Uterus (tissue), 4 donors: ENCODE measurements at places on chromosomes 2 and 18. TPM values are rescaled to one million over a fixed set of nuclear protein-coding genes. Genes with fewer than 3 reads are reported as not detected.

The TACR1 gene
- 10.6 TPM for total RNA-seq

The ITGA6 gene
- total RNA-seq, result 146 TPM

DNA sequence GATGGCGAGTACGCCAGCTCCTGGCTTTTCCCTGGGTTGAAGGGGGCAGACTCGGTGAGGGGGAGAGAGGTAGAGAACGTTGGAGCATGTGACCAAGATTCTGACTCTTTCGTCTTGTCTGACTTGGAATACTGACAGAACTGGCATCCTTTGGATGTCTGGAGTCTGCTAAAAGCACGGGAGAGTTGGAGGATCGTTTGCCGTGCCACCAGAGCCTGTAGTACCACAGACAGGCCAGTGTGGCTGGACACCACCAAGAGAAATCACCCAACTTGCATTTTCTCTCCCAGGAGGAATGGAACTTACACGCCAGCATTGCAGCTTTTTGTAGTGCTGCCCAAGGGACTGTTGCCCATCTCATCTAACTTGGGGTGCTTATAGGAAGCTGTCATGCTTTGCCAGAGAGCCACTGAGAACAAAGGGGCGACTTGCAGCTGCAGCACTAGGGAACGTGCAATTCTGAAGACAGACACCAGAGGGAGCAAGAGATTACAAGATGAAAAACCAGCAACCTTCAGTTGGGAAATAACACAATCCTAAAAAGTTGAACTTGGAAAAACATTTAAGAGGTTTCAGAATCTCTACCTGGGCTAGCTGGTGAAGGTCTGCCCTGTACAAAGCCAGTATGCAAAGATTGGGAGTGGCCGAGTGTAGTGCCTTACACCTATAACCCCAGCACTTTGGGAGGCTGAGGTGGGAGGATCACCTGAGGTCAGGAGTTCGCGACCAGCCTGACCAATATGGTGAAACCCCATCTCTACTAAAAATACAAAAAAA is 24.1 kb downstream of the PSMG2 start:
- H3K4me1 ChIP-seq, result no peaks in the 10 kb centered on the region
- no peak overlapping the region for H3K4me3 ChIP-seq
- no peak overlapping the region for H3K27ac ChIP-seq
- peak; percentile 61 for DNase-seq
- H3K27me3 ChIP-seq, result no peaks in the 10 kb centered on the region

DNA sequence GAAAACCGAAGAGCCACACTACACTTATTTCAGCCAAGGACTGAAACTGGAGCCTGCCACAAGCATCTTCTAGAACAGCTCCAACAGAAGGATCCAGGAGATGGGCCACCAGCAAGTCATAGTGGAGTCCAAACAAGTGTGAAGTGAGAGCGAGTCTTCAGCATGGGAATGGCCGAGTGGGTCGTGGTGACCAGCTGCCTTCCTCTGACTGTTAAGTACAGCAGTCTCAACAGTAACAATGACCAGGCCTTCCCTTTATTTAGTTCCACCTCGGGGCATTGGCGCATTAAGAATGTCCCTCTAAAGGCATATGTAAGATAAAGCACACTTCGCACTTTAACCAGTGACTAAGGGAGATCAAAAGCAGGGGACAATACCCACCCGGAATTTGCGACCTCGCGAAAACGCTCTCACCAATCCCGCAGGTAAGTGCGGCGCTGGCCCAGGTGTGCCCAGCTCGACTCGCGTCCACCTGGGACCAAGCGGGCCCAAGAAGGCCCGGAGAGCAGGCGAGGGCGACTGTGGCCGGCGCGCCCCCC is 1.1 kb downstream of the L3MBTL4 start:
- H3K27me3 ChIP-seq, result no peaks in the 10 kb centered on the region
- DNase-seq, result no peak
- peak overlapping the region; percentile 37 for H3K4me3 ChIP-seq
- no peaks in the 10 kb centered on the region for H3K4me1 ChIP-seq
- peak overlapping the region; percentile 90 for H3K27ac ChIP-seq

GRCh38 chr2:235900631-235901030 is 267.6 kb downstream of the GBX2 start:
- H3K36me3 ChIP-seq, result no peaks in the 10 kb centered on the region
- no peak overlapping the region for H3K27ac ChIP-seq
- no peak for DNase-seq
- no peaks in the 10 kb centered on the region for H3K4me1 ChIP-seq
- no peak overlapping the region for H3K4me3 ChIP-seq
- no peaks in the 10 kb centered on the region for H3K27me3 ChIP-seq

DNA sequence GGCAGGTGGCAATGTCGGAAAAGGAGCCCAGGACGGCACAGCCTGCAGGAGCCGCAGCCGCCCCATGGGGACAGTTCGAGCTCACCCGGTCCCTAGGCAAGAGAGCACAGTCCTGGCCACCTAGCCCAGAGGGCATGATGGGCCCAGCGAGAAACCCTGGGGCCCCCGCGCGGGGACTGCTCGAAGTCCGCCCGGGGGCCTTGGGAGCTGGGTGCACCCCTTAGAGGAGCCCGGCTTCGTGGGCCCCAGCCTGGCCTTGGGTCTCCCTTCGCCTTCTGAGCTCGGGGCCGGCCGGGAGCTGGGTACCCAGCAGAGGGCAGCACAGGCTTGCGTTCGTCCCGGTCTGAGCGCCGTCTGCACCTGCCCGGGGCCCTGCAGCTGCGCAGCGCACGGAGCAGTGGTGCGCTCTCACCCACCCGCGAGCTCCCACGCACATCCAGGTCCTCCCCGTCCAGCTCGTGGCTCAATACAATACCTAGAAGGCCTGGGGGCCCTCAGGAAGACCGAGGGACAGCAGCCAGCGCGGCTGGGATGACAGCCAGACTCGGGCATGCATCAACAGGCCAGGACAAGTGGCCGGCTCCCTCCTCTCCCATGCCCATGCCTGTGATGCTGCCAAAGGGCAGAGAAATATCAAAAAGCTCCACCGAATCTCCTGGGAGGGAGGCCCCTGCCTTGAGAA is 96.2 kb upstream of the ZNF532 start:
- no peaks in the 10 kb centered on the region for H3K27me3 ChIP-seq
- no peaks in the 10 kb centered on the region for H3K36me3 ChIP-seq
- H3K27ac ChIP-seq, result no peak overlapping the region
- peak; percentile 67 for DNase-seq

GRCh38 chr18:8771930-8772329 is 66.6 kb downstream of the MTCL1 start:
- H3K27ac ChIP-seq, result no peak overlapping the region
- no peaks in the 10 kb centered on the region for H3K36me3 ChIP-seq
- no peaks in the 10 kb centered on the region for H3K4me1 ChIP-seq
- DNase-seq, result no peak
